ENCODE measurements at places on chromosomes 1 and 21.

DNA sequence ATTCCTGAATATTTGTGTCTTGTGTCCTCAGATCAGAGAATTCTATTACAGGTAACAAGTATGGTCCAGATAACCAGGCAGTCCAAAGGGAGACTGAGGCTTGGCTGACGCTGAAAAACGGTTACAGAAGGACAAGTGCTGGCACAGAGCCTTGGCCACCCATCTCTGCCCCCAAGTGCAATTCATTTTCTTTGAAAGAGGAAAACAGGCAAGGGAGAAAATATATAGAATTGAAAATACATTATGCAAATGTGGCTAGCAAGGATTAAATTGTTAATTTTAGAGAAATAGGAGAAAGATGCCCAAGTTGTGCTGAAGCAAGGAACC, 1.2 kb downstream of the SORT1 start:
- no peak for DNase-seq

GRCh38 chr1:25091658-25092057, 140.6 kb downstream of the SYF2 start:
- DNase-seq = no peak

- DNase-seq = no peak
Measured at GRCh38 chr1:34130306-34130705, 34.7 kb downstream of the CSMD2 start.

DNA sequence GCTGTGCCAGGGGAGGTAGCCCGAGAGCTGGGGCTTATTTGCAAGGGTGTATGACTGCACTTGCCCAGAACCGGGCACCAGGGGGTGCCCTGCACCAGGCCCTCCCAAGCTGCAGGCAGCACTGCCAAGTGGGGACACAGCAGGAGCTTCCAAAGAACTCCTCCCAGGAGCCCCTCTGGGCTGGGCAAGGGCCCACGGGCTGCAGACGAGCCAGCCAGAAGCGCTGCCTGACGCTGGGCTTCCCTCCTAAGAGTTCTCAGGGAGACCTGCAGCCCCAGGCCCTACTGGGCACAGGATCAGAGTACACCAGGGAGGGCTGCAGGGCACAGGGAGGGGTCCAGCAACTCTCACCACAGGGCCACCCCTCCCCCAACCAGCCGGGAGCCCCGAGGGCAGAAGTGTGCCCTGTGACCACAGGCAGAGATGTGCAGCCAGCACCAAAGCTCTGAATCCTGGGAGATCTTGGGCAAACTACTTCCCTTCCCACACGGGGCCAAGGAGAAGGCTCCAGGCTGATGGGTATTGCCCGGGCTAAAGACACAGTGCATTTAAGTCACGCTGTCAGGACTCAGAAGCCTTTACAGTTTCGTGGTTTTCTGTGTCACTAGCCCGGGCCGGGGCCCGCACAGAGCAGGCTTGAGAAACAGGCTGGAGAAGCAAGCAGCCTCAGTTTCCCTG, 63.4 kb downstream of the KCNAB2 start:
- no peak for DNase-seq

GRCh38 chr1:215569986-215570824, 3.1 kb downstream of the KCTD3 start:
- DNase-seq = no peak

- DNase-seq = peak; percentile 48
Measured at GRCh38 chr1:184792450-184792969, 37.9 kb upstream of the EDEM3 start.

DNA sequence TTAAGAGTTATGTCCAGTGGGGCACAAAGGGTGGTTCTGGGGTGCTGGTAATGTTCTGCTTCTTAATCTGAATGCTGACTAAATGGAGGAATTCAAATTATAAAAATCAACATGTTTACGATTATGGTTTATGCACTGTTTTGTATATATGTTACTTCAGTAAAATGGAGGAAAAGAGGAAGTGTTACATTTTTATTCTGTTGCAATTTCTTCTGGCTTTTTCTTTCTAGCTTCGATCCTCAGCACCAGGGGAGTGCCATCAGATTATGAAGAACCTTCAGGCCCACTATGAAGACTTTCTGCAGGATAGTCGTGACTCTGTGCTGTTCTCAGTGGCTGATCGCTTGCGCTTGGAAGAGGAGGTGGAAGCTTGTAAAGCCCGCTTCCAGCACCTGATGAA, 105.5 kb downstream of the MACF1 start:
- no peak for DNase-seq

GRCh38 chr1:198162091-198162767, 5.4 kb downstream of the NEK7 start:
- no peak for DNase-seq

GRCh38 chr1:193634470-193634869, 448.1 kb upstream of the B3GALT2 start:
- DNase-seq = no peak

DNA sequence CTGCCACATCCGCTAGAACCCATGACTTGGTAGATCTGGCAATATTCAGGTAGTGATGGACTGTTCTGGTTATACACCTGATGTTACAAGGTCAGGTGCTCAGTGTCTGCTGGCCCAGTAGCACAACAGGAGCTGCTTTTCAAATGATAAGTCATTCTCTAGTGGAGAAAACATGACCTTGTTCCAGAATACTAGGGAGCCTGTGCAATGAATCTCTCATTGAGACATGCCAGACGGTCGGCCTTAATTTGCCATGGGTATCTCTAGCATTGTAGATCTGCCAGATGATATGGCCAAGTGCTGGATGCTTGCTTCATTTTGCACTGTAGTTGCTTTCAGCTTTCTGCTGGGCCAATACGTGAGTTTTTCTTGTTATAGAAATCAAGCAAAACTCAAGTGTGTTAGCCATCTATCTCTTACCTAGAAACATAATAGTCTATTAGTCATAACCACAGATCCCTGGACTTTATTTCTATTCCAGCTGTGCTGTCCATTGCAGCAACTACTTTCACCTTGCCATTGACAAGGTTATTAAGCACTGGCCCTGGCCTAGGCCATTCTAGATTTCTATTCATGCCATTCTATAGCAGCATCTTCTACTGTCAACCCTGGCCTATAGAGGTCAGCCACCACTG, 13.9 kb upstream of the CENPF start:
- DNase-seq = no peak

DNA sequence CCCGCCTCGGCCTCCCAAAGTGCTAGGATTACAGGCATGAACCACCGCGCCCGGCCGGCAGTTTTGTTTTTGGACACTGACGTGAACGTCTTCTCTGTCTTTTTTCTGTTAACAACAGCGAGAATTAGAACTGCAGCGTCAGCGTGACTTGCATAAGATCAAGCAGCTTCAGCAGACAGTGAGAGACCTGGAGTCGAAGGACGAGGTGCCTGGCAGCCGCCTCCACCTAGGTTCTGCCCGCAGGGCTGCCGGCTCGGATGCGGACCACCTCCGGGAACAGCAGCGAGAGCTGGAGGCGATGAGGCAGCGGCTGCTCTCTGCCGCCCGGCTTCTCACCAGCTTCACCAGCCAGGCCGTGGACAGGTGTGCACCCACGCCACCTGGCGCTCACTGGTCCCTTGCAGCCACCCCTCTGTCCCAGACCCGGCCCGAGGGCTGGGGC, 22.9 kb upstream of the DIP2A start:
- DNase-seq = no peak

DNA sequence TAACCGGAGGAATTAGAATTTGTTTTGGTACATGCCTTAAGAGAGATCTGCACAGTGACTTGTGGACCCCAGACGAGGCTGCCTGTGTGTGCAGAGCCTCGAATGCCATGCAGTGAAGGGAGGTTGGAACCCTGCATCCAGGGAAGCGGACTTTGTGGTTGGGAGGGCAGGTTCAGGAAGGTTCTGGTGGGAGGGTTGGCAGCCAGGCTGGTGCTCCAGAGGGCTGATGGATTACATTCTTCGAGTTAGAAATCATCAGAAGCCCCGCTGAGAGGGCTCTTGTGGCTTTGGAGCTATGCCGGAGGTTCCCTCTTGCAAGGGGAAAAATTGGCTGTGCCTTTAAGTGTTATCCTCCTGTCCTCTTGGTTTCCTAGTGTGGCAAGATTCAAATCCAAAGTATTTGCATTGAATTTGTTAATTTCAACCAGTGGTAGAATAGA, 21.1 kb downstream of the ROR1 start:
- DNase-seq = no peak

DNA sequence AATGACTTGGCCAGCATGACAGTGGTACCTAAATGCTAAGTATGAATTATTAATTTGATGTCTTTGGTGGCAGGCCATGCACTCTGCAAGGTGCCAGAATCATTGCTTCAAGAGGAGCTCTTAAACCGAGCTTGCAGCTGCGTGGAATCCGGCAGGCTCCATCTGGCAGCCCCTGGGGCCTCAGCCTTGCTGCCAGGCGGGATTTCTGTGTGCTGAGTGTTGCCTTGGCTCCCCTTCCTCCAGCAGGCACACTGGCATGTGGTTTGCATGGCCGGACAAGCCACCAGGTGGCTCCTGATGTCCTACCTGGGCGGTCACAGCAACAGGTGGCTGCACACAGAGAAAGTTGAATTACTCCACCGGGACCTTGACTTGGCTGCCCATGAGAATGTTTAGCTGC, 155.4 kb downstream of the URB2 start:
- no peak for DNase-seq

DNA sequence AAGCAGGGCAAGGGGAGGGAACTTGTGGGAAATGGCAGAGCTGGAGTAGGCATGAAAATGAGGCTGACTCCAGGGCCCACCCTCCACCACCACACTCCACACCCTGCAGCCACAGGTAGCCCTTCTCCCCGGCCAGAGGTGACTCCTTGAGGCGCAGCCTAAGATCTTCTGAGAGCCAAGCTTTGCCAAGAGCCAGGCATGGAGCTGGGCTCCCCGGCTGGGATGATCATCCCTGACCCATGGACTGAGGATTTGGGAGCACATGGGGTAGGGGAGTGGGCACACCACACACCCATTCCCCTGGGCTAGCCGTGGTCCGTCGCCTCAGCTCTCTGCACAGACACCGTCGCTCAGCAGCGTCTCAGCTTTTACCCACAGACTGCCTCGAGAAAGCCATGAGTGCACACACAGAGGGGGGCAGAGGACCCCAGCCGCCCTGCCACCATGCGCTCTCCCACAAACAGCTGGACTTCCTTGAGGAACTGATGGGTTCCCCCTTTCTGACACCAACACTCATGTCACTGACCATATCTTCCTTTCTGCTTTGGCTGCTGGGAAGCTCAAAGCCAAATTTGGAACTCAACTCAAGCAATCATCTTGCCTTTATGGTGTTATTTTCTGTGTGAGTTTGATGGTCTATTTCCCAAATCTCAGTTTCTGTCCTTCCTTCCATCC, 123.6 kb upstream of the RUNX3 start:
- no peak for DNase-seq

DNA sequence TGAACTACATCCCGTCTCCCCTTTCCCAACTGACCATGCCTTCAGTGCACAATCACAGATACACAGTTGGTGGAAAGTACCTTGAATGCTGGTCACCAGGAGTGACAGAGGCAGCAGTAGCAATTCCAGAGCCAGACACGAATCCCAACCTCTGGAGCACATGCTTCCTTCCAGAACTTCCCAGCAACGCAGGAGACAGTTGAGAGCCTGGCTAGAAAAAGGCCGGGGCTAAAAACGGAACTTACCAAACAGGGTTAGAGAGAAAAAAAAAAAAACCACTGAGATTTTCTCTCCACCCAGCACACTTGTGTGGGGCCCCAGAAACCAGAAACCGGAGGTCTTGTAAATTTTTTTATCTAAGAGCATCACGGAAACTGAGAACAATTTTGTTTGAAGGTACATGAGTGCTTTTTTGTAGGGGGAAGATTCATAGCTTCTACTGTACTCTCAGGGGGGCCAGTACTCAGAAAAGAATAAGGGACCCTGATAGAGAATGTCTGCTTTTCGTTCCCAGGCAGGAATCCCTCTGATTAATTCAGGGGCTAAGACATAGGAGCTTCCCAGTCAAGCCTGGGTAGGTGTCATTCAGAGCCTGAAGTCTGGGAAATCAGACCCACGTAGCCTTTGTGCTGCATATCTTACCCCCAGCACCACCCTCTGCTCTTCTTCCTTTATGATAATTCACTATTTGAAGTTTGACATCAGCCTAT, at the start of gene CD48:
CD48 (minus strand) TSS at position 221 of the 710 bp plus-strand sequence; CDS start at position 162, 59 bp downstream.
- DNase-seq = no peak

- no peak for DNase-seq
Measured at GRCh38 chr1:111719135-111719534, 20.1 kb downstream of the INKA2 start.

DNA sequence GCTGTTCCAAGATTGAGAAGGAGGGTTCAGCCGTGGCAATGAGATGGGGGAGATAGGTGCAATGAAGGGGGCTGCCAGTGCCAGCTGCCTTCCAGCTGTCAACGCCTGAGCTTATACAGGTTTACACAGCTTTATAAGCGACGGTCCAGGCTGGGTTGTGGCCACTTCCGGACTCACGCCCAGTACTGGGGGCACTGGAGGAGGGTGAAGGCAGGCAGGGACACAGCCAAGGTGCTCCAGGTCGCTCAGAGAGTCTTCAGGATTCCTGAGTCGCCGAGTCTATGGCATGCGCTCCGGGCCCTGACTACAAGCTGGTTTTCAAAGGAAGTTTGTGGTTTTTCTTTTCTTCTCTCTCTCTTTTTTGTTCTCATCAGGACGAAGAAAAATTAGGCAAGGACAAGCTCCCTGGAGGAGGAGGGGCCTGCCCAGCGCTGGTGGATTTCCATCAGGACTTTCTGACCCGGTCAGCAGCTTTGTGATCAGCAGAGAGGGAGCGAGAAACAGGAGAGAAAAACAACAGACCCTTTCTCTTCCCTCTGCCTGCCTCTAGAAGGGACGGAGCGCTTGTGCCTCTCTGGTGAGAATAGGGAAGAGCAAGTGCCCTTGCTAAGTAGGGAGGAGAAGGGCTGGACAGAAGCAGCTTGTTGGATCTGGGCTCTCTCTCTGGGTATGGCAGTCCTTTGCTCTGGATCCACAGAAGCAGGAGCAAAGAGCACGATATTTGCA, at the start of gene MINDY1:
MINDY1 (minus strand) TSS at position 576 of the 726 bp plus-strand sequence. CDS start 4,285 bp downstream, outside the sequence.
- peak; percentile 78 for DNase-seq

- no peak for DNase-seq
Measured at GRCh38 chr1:27570356-27570755, 33.6 kb downstream of the AHDC1 start.

GRCh38 chr1:26932531-26932930, 11.0 kb downstream of the NUDC start:
- no peak for DNase-seq

- DNase-seq = no peak
Measured at GRCh38 chr1:178183796-178184195, 89.9 kb downstream of the RASAL2 start.

- DNase-seq = peak; percentile 45
Measured at GRCh38 chr1:177945943-177946650, 23.8 kb downstream of the SEC16B start.

DNA sequence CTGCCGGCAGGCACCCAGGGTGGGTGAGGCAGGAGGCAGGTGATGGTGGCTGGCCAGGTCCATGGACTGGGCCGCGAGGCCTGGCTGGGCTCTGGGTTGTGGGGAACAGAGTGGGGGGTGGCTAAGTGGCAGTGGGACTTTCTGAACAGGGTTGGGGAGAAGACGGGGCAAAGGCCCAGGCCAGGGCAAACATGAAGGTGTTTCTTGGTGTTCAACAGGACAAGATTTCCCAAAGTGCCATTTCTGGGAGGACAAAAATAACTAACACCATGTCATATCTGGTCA, 26.8 kb downstream of the STUM start:
- DNase-seq = no peak

Measured in anterior cingulate cortex (tissue), 58 donors.